ENCODE measurements at places on chromosomes 6 and 20.

- DNase-seq, result no peak
Measured at GRCh38 chr6:23388086-23388783, 737.8 kb upstream of the NRSN1 start.

DNA sequence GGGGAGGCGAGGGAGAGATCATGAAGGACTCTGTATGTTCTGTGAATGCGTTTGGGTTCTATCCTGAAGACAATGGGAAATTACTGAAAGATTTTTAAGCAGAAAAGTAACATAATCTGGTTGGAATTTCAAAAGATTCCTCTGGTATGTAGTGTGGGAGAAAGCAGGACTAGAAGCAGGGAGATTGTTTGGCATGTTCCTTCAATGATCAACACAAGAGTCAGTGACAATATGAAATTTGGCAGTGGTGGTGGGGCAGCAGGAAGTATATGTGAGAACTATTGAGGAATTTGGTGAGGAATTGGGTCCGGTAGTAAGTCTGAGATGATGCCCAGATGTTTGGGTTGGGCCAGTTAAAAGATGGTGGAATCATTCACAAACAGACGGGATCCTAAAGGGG lies 348.7 kb downstream of the CD83 start:
- no peak for DNase-seq

DNA sequence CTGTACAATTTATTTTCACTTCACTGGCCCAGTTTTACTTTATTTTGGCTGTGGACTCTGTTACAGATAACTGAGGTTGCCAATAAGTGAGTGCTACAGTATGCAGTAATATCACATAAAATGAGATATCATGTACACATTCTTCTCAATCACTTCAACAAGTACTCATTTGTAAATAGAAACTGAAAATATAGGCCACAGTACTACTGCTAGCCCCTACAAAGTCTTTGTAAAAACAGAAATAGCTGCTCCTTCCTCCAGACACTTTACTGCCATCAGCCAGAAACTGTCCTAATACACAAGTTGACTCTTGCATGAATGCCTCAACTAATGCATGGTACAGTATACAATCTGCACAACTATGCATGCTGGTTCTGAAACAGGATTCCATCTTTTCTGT lies 9.2 kb downstream of the DTNBP1 start:
- DNase-seq, result no peak

GRCh38 chr6:156845454-156846155 lies 68.4 kb downstream of the ARID1B start:
- no peak for DNase-seq

DNA sequence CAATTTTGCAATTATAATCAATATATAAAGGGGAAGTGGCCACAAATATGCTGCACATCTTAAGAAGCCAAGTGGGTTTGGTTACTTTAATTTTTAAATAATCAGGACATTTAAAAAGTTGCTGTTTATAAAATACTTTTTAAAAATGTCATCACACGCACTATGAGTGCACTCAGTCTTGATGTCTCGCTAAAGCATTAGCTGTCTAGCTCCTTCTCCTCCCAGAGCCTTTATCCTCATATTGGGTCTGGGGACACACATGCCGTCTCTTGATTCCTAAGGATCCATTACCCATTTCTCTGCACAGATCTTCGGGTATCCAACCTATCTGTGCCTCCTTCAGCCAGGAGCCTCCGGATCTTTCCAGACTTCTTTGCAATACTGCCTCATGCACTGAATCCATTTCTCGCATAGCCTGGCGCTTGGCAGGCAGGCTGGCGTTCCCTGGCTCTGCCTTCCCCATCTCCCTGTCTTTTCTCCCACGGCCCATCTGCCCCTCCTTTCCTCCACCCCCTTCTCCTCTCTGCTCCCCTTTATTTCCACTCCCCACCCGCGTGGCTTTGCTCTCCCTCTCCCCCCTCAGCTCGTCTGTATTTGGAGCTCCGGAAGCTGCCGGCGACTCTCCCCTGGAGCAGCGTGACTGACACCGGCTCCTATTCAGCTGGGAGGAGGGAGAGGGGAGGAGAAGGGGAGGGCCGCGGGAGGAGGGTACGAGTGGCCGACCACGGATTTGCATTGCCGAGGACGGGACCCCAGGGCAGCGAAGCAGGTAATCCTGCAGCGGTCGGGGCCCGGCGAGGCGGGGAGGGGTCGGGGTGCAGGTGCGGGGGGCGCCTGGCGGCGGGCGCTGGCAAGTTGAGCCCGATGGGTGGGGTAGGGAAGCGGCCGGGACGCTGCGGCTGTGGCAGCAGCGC lies at the start of gene CAP2:
CAP2 (plus strand) TSS at position 618 of the 914 bp plus-strand sequence. CDS start 27,961 bp downstream, outside the sequence.
- DNase-seq, result no peak

- DNase-seq, result no peak
Measured at GRCh38 chr6:151481786-151482185, 12.0 kb upstream of the CCDC170 start.

- no peak for DNase-seq
Measured at GRCh38 chr6:37491171-37491829, 8.4 kb downstream of the CCDC167 start.

- no peak for DNase-seq
Measured at GRCh38 chr20:5261763-5262162, 55.0 kb downstream of the PROKR2 start.

DNA sequence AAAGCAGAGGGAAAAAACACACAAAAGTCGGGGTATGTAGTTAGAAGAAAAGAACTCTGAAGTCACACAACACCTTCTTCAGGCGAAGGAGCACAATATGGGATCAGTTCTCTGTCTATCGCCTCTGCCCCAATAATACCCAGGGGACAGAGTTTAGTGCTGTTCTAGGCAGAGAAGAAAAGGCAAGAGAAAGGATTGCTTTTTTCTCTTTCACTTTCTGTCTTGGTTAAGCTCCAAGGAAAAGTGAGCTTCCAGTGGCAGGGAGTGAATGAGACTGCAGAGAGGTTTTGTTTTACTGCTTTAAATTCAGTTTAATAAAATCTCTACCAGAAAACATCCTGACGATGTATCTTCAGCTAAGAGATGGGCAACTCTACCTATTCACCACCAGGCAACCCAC lies 86.6 kb upstream of the STXBP5 start:
- no peak for DNase-seq

DNA sequence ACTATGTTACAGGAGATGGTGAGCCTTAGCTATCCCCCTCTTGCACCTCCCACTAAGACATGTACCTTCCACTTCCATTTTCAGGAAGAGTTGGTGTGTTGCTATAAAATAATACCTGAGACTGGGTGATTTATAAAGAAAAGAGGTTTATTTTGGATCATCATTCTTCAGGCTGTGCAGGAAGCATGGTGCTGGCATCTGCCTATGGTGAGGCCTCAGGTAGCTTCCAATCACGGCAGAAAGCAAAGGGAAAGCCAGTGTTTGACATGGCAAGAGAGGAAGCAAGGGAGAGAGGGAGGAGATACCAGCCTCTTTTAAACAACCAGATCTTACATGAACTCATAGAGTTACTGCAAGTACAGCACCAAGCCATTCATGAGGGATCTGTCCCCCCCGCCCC lies 32.2 kb downstream of the GSS start:
- DNase-seq, result no peak

DNA sequence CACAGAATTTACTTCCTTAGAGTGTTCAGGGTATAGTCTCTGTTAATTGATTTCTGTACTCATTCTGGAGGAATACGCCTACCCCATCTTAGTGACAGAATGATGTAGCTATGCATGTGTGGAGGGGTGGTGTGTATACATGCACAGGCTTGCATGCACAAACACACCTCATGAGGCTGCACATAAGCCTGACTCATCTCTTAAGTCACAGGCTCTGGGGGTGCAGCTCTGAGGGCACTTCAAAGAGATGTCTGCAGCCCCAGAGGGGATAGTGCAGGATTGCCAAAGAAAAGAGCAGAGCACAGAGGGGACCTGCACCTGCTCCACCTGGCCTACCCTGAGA lies 24.6 kb downstream of the TBX18 start:
- DNase-seq, result no peak

DNA sequence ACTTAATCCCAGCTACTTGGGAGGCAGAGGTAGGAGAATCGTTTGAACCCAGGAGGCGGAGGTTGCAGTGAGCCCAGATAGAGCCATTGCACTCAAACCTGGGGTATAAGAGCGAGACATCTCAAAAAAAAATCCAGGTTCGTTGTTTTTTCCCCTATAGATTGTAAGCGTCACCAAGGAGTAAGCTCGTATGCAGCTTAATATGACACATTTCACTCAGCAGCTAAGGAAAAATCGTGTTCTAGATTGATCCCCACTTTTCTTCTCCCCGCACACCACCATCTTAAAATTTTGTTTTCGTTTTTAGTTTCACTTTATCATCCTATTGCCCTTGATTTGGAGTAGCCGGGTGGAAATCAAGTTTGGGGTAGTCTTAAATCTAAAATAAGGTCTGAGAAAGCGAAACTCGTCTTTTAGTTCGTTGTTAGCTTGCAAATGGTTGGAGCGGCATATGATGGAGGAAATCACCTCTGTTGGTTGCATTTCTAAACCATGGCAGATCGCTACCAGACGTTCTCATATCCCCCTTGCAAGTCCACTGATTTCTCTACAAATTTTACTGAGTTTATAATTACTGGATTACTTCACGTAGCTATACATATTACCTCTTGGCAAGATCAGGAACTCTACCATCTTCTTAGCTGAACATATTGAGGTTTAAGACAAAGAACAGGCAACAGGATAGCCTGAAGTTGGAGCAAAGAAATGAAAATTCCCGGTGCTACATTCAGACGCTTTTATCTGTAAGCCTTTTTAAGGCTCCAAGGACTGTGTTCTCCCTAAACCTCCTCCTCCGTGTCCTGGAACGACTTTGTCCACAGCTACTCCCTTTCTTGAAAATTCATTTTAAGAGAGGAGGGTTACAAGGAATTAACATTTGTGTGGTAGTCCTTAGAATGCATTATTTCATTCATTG lies 91.1 kb upstream of the BTN3A2 start:
- no peak for DNase-seq

DNA sequence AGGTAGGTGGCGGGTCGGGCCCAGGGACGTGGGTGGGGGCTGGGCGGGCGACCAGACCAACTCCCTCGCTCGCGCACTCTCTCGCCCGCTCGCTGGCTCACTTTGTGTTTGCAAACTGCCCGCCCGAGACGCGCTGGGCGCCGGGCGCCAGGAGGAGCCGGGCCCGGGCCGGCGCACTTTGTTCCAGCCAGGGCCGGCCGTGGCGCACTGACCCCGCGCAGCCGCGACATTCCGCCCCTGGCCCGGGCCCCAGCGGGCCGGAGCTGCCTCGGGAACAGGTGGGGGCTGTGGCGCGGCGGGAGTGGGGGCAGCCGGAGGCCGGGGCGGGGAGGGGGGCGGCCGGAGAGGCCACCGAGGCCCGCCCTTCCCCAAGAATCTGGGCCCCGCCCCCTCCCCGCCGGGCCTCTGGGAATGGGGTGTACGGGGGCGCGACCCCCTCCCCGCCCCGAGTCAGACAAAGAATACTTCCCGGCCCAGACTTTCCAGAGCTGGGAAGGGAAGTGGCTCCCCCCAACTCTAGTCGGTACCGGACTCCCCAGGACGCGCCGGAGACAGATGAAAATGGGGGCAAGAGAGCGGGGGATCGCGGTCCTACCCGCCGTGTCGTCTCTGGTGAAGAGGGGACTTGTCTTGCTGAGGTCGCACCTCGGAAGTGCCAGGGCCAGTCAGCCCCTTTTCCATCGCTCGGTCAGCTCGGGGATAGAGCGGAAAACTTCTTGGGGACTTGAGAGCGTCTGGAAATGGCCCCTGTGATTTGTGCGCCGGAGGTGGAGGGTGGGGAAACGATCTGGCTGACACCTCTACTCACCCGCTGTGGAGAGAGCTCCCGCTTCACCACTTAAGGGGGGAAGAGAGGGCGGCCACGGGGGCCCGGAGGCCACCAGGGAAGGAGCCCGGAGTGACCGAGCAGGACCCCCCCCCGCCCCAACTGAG lies 951 bp downstream of the FOXP4 start:
- no peak for DNase-seq

- no peak for DNase-seq
Measured at GRCh38 chr6:35071347-35071994, 69.7 kb downstream of the TCP11 start.

DNA sequence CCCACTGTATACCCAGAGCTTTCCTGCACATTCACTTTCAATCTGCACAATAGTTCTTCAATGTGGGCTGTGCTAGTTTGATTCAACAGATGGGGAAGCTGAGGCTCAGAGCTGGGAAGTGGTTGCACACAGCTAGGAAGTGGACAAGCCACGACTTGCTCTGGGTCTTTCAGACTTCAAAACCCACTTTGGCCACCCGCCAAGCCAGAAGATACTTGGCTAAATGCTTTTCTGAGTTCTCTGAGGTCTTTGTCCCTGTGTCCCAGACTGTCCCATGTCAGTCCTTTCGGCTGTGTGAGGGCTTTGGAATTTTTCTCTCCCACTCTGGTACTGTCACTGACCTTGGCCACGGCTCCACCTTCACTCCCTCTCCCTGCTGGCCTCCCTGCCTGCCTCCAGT lies 10.6 kb downstream of the PDYN start:
- DNase-seq, result no peak

- no peak for DNase-seq
Measured at GRCh38 chr6:152091201-152091600, 283.7 kb downstream of the ESR1 start.

- no peak for DNase-seq
Measured at GRCh38 chr6:49555951-49556350, 5.5 kb downstream of the C6orf141 start.

DNA sequence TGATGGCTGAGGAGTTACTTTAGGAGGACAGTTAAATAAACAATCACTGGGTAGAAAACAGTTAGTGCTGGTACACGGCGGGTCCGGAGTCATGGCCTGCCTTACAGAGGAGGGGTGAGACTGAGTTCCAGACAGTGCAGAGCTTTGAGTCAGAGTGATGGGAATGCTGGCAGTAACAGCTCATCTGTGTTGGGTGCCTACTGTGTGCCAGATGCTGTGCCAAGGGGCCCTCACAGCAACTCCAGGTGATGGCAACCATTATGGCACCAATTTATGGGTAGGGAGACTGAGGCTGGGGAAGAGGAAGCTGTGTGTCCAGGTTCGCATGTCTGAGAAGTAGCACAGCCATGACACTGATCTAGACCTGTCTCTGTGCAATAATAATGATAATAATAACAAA lies 132.6 kb downstream of the CEBPB start:
- no peak for DNase-seq

DNA sequence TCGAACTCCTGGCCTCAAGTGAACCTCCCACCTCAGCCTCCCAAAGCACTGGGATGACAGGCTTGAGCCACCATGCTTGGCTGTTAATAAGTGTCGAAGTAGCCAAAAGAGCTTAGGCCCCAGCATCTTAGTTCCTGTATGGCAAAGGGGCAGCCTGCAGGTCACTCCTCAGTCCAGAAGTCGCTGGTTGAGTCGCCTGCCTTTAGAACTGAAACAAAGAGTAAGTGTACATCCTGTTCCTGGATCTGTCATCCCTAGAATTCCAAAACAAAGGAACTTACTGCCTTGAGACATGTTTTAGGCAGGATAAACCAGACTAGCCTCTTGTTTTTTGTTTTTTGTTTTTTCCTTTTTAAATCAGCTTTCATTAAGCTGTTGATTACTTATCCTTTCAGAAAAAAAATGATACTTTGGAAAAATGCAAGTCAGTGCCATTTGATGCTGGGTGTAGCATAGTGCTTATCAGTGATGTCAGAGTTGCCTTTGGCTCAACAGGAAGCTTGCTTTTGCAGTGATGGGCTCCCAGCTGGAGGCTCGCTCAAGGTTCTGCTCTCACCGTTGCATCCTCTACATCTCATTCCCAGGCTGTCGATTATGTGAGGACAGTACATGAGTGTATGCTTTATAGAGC lies 9.0 kb downstream of the ACTR5 start:
- DNase-seq, result no peak

- DNase-seq, result no peak
Measured at GRCh38 chr6:167268683-167269280, 22.3 kb upstream of the UNC93A start.
